ENCODE measurements at places on chromosomes 3 and 15. TPM values are rescaled to one million over a fixed set of nuclear protein-coding genes. Genes with fewer than 3 reads are reported as not detected.

- no peaks in the 10 kb centered on the region for H3K27me3 ChIP-seq
- no peak overlapping the region for H3K27ac ChIP-seq
- H3K4me1 ChIP-seq: peaks cover 66% of the 10 kb centered on the region
- H3K36me3 ChIP-seq: no peaks in the 10 kb centered on the region
Measured at GRCh38 chr3:194931865-194932264, 246.2 kb downstream of the FAM43A start.

DNA sequence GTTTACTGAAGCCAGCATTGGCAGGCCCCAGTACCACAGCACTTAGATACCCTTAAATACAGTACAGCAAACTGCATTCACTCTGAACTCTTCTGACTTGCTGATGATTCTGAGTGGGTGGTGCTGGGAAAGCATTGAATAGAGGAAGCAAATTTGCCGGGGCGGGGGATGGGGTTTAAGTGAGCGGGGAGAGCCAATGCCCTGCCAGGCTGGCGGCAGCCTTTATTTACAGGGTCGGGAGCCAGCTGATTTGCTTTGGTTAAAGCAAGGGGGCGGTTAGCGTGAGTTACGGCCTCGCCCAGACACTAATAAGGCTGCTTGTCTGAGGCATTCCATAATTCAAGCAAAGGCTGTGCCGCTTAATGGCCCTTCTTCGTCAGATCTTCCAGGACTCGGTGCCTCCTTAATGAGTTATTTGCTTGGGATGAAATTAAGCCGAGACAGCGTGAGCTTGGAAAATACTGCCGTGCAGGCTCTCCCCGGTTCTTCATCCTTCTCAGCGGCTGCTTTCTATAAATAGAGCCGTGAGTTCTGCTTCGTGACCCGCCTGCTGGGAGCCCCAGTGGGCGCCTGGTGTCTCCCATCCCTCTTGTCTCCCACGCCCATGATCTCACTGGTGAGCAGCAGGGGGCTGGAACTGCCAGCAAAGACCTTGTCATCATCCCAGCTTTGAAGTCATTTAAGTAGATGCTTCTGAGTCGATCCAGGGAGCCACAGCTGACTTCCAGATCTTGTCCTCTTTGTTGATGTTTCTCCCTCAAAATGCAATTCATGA, 25.8 kb downstream of the SPSB4 start:
- no peaks in the 10 kb centered on the region for H3K36me3 ChIP-seq
- peak; percentile 37 for DNase-seq
- H3K4me3 ChIP-seq: peak overlapping the region; percentile 58
- no peaks in the 10 kb centered on the region for H3K27me3 ChIP-seq

DNA sequence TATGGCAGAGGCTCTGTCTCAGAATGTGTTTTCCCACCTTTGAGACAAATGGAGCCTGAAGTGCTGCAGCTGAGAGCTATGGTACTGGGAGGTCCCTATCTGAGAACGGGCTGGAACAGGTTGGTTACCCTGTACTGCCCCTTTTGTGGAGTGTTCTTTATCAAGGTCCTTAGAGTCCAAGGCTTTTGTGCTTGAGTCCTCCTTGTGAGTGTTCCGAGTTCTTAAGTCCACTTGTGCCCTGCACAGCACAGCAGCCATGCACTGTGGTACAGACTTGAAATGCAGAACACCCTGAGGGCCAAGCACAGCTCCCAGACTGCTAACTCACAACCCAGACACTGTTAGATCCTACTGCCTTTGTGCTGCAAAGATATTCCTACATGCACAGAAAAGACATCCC, 67.8 kb downstream of the ARHGAP31 start:
- H3K27ac ChIP-seq: no peak overlapping the region
- no peak overlapping the region for H3K4me3 ChIP-seq
- no peak for DNase-seq
- peaks cover 13% of the 10 kb centered on the region for H3K4me1 ChIP-seq

GRCh38 chr3:188149587-188149986, 4.4 kb upstream of the LPP start:
- no peak overlapping the region for H3K27ac ChIP-seq
- no peaks in the 10 kb centered on the region for H3K27me3 ChIP-seq
- DNase-seq: no peak

DNA sequence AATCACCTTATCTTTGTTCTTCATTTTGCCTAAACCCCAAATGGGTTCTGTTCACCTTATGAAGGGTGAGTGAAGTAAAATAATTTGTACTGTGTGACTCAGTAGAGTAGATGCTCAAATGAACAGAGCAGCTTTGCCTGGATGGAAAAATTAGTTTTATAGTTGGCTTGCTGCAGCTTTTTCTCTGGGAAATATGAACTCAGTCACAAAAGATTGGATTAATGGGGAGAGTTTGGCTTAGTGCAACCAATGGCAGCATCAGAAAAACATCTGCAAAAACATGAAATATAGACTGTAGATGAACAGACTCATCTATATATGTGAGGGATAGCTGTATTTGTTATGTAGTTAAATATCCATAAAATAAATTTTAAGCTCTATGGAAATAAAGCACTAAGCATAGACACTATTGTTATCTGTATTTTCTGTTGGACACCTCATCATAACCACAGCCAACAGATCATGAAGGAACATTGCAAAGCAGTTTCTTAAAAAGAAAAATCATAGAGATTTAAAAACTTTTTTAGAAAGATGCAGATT, 181.3 kb downstream of the ECT2 start:
- no peak for DNase-seq
- no peaks in the 10 kb centered on the region for H3K27me3 ChIP-seq
- no peak overlapping the region for H3K4me3 ChIP-seq
- no peaks in the 10 kb centered on the region for H3K4me1 ChIP-seq
- no peaks in the 10 kb centered on the region for H3K36me3 ChIP-seq
- no peak overlapping the region for H3K27ac ChIP-seq

GRCh38 chr3:185934767-185935464, 2.9 kb downstream of the TRA2B start:
- peaks cover 53% of the 10 kb centered on the region for H3K4me1 ChIP-seq
- DNase-seq: no peak
- peaks cover 4% of the 10 kb centered on the region for H3K36me3 ChIP-seq
- H3K27me3 ChIP-seq: no peaks in the 10 kb centered on the region

- H3K4me3 ChIP-seq: no peak overlapping the region
- H3K36me3 ChIP-seq: no peaks in the 10 kb centered on the region
Measured at GRCh38 chr15:70507772-70508371, 255.5 kb downstream of the UACA start.

DNA sequence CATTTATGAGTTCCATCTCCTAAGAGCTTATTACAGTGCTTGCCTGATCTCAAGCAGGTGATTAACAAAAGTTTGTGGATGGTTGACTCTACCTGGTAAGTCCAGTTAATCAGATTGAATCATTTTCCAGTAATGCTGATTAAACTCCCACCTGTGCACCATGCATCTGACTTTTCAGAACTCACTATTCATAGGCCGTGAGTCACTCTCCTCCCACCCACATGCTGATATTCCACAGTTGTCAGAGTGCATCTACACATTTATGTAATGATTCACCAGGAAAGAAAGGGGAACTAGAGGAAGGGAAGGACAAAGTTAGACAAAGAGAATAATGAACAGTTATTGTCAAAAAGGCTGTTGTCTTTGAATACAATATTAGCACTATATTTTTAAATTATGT, 106.2 kb upstream of the UBE3A start:
- no peaks in the 10 kb centered on the region for H3K27me3 ChIP-seq
- H3K36me3 ChIP-seq: no peaks in the 10 kb centered on the region
- no peak overlapping the region for H3K4me3 ChIP-seq
- DNase-seq: no peak
- no peaks in the 10 kb centered on the region for H3K4me1 ChIP-seq

- H3K27ac ChIP-seq: no peak overlapping the region
- no peak for DNase-seq
- no peaks in the 10 kb centered on the region for H3K36me3 ChIP-seq
- no peaks in the 10 kb centered on the region for H3K4me1 ChIP-seq
Measured at GRCh38 chr15:100215031-100215842, 126.5 kb downstream of the ADAMTS17 start.

GRCh38 chr15:27868828-27869404, 230.2 kb downstream of the OCA2 start:
- no peak for DNase-seq
- H3K4me1 ChIP-seq: no peaks in the 10 kb centered on the region
- no peak overlapping the region for H3K27ac ChIP-seq
- no peaks in the 10 kb centered on the region for H3K27me3 ChIP-seq
- H3K4me3 ChIP-seq: no peak overlapping the region

- H3K27ac ChIP-seq: no peak overlapping the region
- no peak overlapping the region for H3K4me3 ChIP-seq
- no peaks in the 10 kb centered on the region for H3K36me3 ChIP-seq
- peaks cover 3% of the 10 kb centered on the region for H3K27me3 ChIP-seq
- DNase-seq: peak; percentile 31
Measured at GRCh38 chr3:71931922-71932321, 147.0 kb upstream of the PROK2 start.

DNA sequence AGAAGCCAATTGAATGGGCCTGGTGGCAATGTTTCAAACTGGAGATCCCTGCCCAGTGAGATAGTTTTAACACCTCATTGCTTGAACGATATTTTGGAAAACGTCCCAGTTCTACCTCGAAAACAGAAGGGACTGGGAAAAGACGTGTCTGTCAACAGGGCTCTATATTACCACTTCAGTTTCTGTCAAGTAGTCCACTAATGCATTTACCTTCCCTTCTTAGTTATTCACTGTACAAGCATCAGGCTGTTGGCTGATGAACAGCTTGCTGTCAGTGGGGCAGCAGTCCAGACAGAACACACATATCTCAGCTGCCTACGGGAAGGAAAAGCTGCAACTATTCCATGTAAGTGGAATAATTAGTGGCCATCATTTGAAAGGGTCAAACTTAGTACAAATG, 794.7 kb upstream of the GBE1 start:
- H3K27ac ChIP-seq: no peak overlapping the region
- no peaks in the 10 kb centered on the region for H3K4me1 ChIP-seq

DNA sequence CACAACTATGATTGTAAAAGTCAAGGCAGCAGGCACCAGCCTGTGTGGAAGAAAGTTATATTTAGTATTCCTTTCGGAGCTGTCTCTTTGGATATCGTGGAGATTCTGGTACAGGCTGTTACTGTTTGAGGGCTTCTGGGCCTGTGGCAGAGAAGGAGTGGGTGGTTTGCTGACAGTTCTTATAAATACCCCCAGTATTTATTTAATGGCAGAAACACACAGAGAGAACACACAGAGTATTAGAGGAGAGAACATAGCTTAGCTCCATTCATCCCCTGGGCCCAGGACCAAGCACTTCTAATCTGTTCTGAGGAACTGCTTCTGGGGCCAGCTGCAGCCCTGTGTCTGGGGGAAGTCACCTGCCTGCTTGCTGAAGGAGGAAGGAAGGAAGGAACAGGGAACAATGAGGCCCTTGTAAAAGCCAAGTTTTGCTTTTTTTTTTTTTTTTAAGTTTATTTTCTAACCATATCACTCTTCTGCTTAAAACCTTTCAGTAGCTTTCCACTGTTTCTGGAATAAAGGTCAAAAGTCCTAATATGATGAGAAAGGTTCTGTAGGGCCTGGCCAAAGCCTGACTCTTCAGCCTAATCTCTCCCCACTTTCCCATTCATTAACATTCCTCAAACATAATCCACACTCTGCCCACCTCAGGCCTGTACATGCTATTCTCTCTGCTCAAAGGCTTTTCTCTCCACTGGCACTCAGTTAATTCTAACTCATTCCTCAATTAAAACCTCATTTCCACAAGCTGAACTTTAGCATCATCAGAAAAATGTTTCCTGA, 11.8 kb upstream of the PP2D1 start:
- DNase-seq: no peak
- no peak overlapping the region for H3K27ac ChIP-seq
- no peak overlapping the region for H3K4me3 ChIP-seq
- H3K27me3 ChIP-seq: no peaks in the 10 kb centered on the region
- no peaks in the 10 kb centered on the region for H3K36me3 ChIP-seq

DNA sequence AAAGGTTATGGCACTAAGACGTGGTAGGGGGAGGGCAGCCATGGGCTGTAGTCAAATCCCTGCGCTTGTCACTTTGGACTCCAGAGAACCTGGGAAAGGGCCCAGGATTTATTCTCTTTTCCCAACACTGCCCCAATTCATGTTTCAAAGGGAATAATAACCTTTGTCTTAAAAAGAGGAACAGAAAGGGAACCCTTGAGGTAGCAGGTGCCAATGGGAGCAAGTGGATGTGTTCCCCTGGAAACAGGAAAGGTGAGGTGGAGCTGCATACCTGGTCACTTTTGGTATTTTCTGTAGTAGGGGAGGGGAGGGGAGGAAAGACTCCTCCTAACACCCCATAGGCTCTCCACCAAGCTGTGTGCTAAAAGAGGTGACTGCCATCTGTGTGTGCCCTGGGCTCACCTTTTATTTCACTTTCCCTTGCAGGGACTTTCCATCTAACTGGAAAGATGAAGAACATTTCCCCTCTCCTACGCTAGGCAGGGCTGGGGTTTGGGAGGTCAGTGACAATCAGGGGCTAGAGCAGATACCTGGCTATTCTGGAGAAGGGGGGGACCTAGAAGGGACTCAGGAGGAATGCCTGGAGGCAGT, 6.1 kb upstream of the CHST14 start:
- H3K27me3 ChIP-seq: no peaks in the 10 kb centered on the region
- no peak for DNase-seq
- H3K27ac ChIP-seq: no peak overlapping the region
- peaks cover 13% of the 10 kb centered on the region for H3K4me1 ChIP-seq
- H3K36me3 ChIP-seq: peaks cover 34% of the 10 kb centered on the region

DNA sequence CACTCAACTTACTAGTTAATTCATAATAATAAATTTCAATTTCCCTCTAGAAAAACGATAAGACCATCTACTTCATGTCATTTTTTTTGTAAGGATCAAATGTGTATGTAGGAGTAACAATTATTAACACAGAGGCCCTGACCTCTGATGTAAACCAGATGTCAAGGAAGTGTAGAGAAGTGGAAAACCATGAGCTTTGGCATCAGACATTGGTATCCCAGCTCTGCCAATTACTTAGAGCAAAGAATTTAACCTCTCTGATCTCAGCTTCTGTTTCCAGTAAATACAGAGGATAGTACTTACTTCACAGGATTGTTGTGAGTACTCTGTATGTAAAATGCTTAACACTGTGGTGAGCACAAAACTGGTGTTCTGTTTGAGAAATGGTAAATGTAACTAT, 17.5 kb downstream of the AQR start:
- H3K27me3 ChIP-seq: no peaks in the 10 kb centered on the region
- no peak overlapping the region for H3K27ac ChIP-seq
- no peak for DNase-seq
- no peaks in the 10 kb centered on the region for H3K4me1 ChIP-seq

GRCh38 chr15:82680200-82681102, 29.2 kb downstream of the AP3B2 start:
- peaks cover 10% of the 10 kb centered on the region for H3K27me3 ChIP-seq
- H3K27ac ChIP-seq: no peak overlapping the region
- peaks cover 5% of the 10 kb centered on the region for H3K4me1 ChIP-seq
- H3K36me3 ChIP-seq: no peaks in the 10 kb centered on the region
- no peak overlapping the region for H3K4me3 ChIP-seq

GRCh38 chr3:151766454-151766853, 32.7 kb downstream of the AADACL2 start:
- peaks cover 15% of the 10 kb centered on the region for H3K4me1 ChIP-seq
- no peaks in the 10 kb centered on the region for H3K27me3 ChIP-seq
- H3K4me3 ChIP-seq: no peak overlapping the region
- DNase-seq: no peak
- H3K27ac ChIP-seq: no peak overlapping the region
- H3K36me3 ChIP-seq: no peaks in the 10 kb centered on the region

IMPG2 gene
- 0.04 TPM for polyA plus RNA-seq

FBXW12 gene
- polyA plus RNA-seq: not detected

GPR27 gene
- 6.6 TPM for polyA plus RNA-seq

SCN11A gene
- polyA plus RNA-seq: not detected

GATA2 gene
- polyA plus RNA-seq: 0.31 TPM

C3orf49 gene
- polyA plus RNA-seq: not detected

ARNT2 gene
- polyA plus RNA-seq: not detected

ASB14 gene
- not detected for polyA plus RNA-seq

TERC gene
- polyA plus RNA-seq: 0.76 TPM

STARD9 gene
- polyA plus RNA-seq: not detected

C3orf85 gene
- polyA plus RNA-seq: not detected

PTPRG gene
- polyA plus RNA-seq: not detected
